ENCODE measurements at places on chromosomes 13 and 19. TPM values are rescaled to one million over a fixed set of nuclear protein-coding genes. Genes with fewer than 3 reads are reported as not detected.
A peak's percentile ranks its signal among the peaks of the same experiment; 100 is the strongest.

NANOS3 gene
- 2.1 TPM for total RNA-seq

VSTM1 gene
- total RNA-seq: not detected

CLEC4M gene
- total RNA-seq: not detected

GRCh38 chr19:49491030-49491803 is 3.8 kb downstream of the RPL13A start:
- DNase-seq: no peak

DNA sequence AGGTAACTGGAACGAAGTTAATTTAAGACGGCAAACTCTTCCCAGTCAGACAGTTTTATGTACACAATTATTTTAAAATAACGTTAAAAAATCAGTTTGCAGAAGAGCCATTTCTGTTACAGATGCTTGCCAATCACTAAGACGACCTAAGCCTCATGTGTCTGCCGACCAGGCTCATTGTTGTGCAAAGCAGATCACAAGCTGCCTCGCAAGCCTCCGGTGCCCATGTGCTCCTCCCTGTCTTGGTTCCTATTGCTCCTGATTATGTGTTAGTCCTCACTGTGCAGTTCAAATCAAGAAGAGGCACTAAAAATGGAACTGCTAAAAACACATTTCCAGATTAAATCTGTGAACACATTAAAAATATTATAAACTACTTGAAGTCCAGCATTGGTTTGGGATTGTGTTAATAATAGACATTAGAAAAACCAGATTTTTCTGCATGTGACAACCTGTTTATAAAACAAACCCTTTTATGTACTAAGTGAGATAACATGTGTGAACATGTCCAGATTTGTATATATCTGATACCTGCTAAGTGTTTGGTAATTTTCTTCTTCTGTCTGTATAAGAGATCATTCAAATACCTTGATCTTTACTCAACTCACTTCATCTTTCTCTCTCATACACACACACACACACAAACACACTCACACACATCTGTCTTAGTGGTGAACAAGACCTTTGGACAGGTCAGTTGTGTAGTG is 81.9 kb upstream of the SLC15A1 start:
- no peak for DNase-seq

GRCh38 chr19:42421591-42422031 is 5.6 kb downstream of the LIPE start:
- peak; percentile 43 for DNase-seq

DNA sequence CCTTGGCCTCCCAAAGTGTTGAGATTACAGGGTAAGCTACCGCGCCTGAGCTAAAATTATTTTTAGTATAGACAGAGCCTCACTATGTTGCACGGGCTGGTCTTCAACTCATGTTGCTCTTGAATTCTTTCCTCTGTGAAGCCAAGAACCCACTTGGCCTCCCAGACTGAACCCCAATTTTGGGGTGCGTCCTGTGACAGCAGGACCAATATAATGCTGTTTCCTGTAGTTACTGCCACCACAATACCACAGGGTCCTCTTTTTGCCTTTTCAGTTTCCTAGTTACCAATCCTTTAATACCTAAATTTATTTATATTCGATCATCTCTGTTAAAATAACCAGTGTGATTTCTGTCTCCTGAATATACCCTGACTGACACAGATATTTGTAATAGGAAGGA is 32.9 kb downstream of the TSKS start:
- DNase-seq: no peak

DNA sequence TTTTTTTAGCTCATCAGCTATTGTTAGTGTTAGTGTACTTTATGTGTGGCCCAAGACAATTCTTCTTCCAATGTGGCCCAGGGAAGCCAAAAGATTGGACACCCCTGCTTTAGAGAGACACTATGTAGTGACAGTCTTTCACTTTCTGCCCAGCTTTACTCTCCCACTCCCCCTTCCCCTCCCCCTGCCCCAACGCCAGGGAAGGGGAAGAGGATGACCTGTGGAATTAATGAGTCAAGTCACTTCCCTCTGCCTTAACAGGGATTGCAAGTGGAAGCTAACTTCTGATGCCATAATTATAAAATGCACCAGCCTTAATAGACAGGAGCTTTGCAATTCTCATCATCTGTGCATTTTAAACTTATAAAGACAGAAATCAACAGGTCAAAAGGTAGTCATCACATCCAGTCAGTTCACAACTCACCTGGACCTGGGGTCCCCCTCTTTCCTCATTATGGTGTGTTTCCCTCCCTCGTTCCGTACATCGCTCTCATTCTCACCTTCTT is 1.6 kb downstream of the ZNF415 start:
- no peak for DNase-seq

Data from PC-9 (cell line).